Tibial nerve (tissue), 4 donors: ENCODE measurements at places on chromosomes 7 and 10. TPM values are rescaled to one million over a fixed set of nuclear protein-coding genes. Genes with fewer than 3 reads are reported as not detected.

DNA sequence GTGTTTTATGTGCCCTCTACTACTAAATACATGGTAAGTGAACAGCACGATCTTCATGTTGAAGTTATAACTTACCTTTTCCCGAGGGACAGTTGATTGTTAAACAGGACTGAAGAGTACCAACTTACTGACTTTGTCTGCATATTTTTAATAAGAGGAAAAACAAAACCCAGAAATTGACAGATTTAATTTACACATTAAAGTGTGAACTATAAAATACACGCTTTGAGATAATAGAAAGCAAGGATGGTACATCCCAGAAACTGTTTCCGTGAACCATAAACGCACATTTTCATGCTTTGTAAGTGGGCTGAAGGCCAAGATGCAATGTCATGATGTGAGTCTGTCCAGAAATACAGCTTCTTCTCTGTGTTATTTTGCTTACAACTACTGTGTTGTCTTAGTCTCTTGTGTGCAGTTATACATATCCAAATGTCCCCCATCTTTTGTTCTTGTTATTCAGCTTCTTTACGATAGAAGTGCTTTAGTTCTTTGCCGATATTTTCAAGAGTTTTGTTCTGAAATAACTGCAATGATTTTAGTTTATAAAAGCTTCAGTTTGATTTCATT, 190.1 kb downstream of the MLLT10 start:
- DNase-seq, result no peak

DNA sequence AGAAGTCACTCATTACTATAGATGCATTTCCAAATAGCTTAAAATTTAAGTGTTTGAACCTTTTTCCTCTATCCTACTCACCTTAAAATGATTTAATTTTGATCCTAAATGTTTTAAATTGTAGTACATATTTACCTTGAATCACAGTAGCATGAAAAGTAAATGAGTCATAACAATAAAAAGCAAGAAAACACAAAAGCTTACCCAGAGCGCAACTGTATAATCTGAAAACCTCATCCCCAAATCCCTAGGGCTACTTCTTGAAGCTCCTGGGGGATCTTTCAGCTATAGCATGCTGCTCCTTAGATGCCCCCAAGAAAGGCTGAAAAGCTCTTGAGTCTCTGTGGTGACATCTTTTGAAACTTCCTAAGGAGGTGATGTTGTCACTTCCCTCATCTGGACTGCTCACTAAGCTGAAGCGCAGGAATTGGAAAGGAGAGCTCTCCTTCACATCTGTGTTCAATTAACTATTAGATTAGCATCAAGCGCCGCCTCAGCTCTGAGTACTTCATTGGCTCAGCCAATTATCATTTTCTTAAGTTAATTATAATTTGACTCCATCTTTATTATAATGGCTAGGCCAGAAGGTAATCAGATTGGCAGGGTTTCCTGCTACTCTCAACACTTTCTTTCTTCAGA, 60.2 kb downstream of the SEMA3E start:
- DNase-seq, result no peak

DNA sequence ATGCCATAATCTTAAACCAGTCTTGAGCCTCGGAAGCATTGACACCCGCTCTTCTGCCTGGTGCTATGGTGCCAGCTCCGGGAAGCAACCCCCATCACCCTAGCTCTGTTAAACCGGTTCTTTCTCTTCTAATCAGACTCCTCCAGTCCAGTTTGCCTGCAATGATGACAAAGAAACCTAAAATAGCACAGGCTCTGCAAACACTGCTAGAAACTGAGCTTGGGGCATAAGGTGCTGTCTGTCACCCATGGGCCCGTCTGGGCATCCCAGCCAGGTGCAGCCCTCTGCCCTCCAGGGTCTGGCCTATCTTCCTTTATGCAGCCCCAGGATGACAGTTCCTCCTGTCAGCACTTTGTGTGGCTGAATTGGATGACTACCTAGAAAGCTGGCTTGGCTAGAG, 14.2 kb upstream of the CAMK2G start:
- no peak for DNase-seq

GRCh38 chr7:46619723-46620310, 698.7 kb upstream of the IGFBP3 start:
- no peak for DNase-seq

- DNase-seq, result no peak
These were observed 127.8 kb downstream of the PTPN20 start for GRCh38 chr10:47038881-47039561.

DNA sequence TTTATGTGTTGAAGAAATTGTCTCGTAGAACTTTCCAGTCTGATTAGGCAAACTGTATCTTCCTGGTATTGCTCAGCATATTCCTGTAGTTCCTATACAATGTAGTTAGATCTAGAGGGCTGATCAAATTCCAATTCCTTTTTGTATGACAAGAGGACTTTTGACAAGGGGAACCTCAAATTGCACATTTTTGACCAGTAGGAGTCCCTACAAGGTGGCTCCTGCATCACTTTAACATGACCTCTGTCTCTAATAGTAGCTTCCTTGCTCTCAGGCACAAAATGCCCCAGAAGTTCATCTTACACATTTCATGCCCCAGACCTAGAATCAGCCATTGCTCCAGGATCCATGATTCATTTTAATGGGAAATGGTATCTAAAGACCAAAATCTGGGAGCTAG, 18.7 kb downstream of the HERPUD2 start:
- no peak for DNase-seq

DNA sequence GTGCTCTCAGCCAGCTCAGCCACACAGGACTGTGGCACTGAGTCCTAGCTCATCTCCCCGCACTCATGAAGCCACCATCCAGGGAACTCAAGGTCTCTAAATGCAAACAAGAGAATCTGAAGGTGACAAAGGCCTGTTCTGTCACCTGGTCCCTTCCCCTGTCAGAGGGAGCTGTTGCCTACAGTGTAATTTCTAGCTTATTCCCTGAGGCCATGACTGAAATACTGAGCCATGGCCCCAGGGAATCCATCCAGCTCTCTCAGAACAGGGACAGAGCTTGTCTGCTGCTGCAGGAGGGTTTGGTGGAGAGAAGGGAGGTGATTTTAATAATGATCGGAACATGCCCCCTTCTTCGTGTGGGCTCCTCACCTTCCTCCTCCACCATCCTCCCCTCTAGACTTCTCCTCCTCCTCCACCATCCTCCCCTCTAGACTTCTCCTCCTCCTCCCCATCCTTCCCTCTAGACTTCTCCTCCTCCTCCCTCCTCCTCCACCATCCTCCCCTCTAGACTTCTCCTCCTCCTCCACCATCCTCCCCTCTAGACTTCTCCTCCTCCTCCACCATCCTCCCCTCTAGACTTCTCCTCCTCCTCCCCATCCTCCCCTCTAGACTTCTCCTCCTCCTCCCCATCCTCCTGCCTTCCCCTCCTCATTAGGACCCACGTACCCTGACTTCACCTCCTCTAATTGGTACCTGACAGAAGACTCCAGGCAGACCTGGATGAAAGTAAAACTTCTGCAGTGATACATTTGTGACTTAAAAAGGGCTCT, 338.0 kb upstream of the MKI67 start:
- DNase-seq, result no peak

GRCh38 chr7:74709880-74710671, 52.6 kb downstream of the GTF2I start:
- no peak for DNase-seq

The HTR5A gene
- not detected for total RNA-seq

The CTTNBP2 gene
- 15.5 TPM for total RNA-seq

The CREB5 gene
- 16.8 TPM for total RNA-seq

The VSTM4 gene
- total RNA-seq, result 18.2 TPM

The ELAPOR2 gene
- 16.5 TPM for total RNA-seq
